ENCODE measurements at places on chromosomes 3 and 15. TPM values are rescaled to one million over a fixed set of nuclear protein-coding genes. Genes with fewer than 3 reads are reported as not detected.

TERB2 gene
- not detected for total RNA-seq

SLC9C1 gene
- 0.11 TPM for total RNA-seq

MEGF11 gene
- total RNA-seq, result not detected

SKOR1 gene
- total RNA-seq, result 0.89 TPM

SERINC4 gene
- total RNA-seq, result 0.33 TPM

KIF23 gene
- total RNA-seq, result 1.2 TPM

Data from thyroid gland (tissue), 4 donors.